ENCODE measurements at places on chromosomes 6 and 20. TPM values are rescaled to one million over a fixed set of nuclear protein-coding genes. Genes with fewer than 3 reads are reported as not detected.

DNA sequence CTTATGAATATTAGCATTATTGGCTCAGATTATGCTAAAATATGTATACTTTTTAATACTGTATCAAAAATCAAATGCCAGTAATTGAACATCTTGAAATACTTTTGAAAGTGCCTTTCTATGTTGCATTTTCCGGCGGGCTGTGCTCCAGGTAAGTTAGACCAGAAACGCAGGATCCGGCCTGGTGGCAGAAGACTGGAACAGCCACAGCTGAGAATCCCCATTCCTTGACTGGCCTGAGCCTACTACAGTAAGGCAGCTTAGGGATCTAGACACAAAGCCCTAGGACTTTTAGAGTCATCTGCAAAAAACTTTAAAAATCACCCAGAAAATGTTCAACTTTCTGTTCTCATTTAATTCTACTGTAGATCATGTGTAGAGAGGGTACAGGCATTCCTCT, 138.8 kb upstream of the C6orf118 start:
- no peaks in the 10 kb centered on the region for H3K36me3 ChIP-seq
- H3K27ac ChIP-seq: no peak overlapping the region
- H3K4me1 ChIP-seq: no peaks in the 10 kb centered on the region
- no peaks in the 10 kb centered on the region for H3K27me3 ChIP-seq

GRCh38 chr6:114762145-114762544, 419.3 kb upstream of the HS3ST5 start:
- H3K36me3 ChIP-seq: no peaks in the 10 kb centered on the region
- no peaks in the 10 kb centered on the region for H3K27me3 ChIP-seq
- H3K27ac ChIP-seq: no peak overlapping the region
- no peak for DNase-seq
- H3K4me3 ChIP-seq: no peak overlapping the region
- no peaks in the 10 kb centered on the region for H3K4me1 ChIP-seq

DNA sequence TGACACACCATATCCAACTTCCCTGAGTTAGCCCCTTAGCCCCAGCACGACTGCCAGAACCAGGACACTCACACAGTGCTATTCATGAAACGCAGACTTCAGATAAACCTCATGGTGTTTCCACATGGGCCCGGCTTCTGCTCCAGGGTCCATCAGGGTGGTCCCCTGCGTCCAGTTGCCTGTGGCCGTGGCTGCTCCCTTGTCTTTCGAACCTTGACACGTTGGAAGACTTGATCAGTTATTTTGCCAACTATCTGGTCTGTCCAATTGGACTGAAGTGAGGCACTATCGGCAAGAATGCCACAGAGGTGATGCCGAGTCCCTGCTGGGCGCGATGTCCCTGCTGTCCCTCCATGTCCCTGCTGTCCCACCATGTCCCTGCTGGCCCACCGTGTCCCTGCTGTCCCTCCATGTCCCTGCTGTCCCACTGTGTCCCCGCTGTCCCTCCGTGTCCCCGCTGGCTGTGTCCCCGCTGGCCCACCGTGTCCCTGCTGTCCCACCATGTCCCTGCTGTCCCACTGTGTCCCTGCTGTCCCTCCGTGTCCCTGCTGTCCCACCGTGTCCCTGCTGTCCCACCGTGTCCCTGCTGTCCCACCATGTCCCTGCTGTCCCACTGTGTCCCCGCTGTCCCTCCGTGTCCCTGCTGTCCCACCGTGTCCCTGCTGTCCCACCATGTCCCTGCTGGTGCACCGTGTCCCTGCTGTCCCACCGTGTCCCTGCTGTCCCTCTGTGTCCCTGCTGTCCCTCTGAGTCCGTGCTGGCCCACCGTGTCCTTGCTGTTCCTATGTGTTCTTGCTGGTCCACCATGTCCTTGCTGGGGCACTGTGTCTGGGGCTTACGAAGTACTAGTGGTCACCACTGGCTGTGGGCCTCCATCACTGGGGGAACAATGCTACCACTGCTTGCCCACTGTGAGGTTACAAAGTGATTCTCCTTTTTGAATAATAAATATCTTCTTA, 251.4 kb downstream of the DLL1 start:
- H3K27me3 ChIP-seq: no peaks in the 10 kb centered on the region
- H3K4me1 ChIP-seq: no peaks in the 10 kb centered on the region
- H3K4me3 ChIP-seq: no peak overlapping the region
- DNase-seq: no peak
- H3K36me3 ChIP-seq: no peaks in the 10 kb centered on the region
- no peak overlapping the region for H3K27ac ChIP-seq

DNA sequence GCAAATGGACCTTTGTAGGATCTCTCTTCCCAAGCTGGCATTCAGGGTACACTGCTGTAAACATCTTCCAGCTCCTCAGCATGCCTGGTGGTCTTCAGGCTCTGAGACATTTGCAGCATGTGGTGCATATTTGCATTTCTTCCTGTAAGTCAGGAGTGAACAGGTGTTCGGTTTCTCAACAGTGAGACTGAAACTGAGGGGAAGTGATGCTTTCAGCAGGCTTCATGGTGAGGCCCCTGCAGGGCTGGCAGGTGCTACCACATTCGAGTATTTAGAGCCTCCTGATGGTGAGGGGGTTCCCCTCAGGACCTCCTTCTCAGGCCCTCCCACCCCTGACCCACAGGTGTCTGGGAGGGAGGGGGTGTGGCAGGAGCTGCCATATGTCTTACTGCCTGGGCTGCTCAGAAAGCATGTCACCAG, 15.1 kb downstream of the MYBL2 start:
- no peak overlapping the region for H3K4me3 ChIP-seq
- H3K36me3 ChIP-seq: no peaks in the 10 kb centered on the region
- no peak for DNase-seq

- no peaks in the 10 kb centered on the region for H3K27me3 ChIP-seq
- no peak overlapping the region for H3K4me3 ChIP-seq
- no peak overlapping the region for H3K27ac ChIP-seq
- DNase-seq: no peak
- no peaks in the 10 kb centered on the region for H3K36me3 ChIP-seq
- no peaks in the 10 kb centered on the region for H3K4me1 ChIP-seq
Measured at GRCh38 chr20:23332467-23332866, 18.1 kb upstream of the NXT1 start.

DNA sequence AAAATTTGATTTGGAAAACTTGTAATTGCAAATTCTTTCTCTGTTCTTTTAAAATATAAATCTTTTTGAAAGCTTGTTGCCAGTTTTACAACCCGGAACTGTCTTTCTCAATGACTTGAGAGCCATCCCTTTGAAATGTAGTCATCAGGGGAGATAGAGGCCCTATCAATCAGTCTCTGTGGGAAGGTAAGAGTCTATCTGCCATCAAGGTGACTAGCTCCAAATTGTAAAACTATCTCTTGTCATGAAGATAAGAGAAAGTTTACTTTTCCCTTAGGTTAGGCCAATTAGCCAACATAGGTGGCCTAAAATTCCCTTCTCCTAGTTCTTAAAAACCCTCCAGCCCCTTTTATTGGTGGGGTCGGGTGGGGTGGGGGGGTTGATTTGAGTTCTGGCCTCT, 469.1 kb upstream of the IRAK1BP1 start:
- no peaks in the 10 kb centered on the region for H3K27me3 ChIP-seq
- DNase-seq: no peak
- no peak overlapping the region for H3K27ac ChIP-seq
- H3K36me3 ChIP-seq: no peaks in the 10 kb centered on the region

- H3K4me3 ChIP-seq: no peak overlapping the region
- no peaks in the 10 kb centered on the region for H3K27me3 ChIP-seq
- DNase-seq: no peak
- H3K27ac ChIP-seq: no peak overlapping the region
Measured at GRCh38 chr20:62243906-62244515, 5.7 kb downstream of the OSBPL2 start.

DNA sequence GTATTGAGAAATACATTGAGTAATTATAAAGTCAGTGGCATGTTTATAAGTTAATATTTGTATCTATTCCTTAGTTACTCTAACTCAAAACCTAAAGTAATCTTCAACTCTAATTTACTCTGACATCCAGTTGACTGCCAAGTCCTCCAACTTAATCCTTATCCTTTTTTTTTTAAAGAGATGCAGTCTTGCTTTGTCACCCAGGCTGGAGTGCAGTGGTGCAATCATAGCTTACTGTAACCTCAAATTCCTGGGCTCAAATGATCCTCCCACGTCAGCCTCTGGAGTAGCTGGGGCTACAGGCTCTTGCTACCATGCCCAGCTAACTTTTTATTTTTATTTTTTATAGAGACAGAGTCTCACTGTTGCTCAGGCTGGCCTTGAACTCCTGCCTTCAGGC, 24.4 kb downstream of the PTPN1 start:
- H3K36me3 ChIP-seq: no peaks in the 10 kb centered on the region
- peak; percentile 87 for DNase-seq
- peaks cover 30% of the 10 kb centered on the region for H3K4me1 ChIP-seq
- no peak overlapping the region for H3K4me3 ChIP-seq

The SCUBE3 gene
- total RNA-seq: 8.5 TPM

The CAP2 gene
- total RNA-seq: 49.1 TPM

The MDFI gene
- 144 TPM for total RNA-seq

Measured in astrocyte (in vitro differentiated cells and primary cell).